Effector CD8-positive, alpha-beta T cell (primary cell): ENCODE measurements at places on chromosomes 13 and 19.

DNA sequence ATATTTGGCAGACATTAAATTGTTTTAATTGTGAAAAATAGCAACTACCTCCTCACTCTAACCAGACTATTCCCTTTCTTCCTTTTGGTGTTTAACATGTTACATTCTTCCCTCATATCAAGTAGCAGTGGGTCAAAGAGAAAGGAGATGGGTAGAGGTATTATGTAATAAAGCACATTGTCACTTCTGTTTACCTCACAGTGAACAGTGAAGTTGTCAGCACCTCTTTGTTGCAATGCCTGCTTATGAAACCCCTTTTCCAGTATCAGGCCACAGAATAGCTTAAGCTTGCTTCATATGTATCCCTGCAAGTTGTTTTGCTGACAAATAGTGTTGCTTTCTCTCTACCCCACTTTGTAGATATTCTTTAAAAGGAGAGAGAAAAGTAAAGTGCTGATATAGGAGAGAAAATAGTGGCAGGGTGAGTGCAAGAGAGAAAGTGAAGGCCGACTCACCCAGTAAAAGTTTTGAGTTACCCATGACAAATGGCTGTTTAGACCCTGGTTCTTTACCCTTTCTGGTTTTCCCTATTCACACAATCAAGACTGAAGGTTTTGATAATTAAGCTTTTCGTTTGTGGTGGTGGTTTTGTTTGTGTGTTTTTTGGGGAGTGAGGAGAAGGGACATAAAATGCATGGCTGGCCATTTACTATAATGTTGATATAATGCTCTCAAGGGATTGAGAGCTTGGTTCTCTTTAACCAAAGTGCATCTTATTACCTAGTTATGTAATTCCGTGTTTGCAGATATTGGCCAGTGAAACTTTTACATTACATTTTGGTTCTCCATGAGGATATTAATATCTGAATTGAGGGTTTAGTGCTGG lies 3.7 kb downstream of the ITM2B start:
- no peak for DNase-seq

DNA sequence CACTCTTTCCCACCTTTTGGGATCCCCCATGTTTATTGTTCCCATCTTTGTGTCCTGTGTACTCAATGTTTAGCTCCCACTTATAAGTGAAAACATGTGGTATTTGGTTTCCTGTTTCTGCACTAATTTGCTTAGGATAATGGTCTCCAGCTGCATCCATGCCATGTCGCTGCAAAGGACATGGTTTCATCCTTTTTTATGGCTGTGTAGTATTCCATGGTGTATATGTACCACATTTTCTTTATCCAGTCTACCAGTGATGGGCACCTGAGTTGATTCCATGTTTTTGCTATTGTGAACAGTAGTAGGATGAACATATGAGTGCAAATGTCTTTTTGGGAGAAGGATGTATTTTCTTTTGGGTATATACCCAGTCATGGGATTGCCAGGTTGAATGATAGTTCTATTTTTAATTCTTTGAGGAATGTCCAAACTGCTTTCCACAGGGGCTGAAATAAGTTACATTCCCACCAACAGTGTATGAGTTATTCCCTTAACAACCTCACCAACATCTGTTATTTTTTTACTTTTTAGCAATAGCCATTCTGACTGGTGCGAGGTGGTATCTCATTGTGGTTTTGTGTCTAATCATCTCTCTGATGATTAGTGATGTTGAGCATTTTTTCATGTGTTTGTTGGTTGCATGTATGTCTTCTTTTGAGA lies 55.7 kb upstream of the MEDAG start:
- no peak for DNase-seq

DNA sequence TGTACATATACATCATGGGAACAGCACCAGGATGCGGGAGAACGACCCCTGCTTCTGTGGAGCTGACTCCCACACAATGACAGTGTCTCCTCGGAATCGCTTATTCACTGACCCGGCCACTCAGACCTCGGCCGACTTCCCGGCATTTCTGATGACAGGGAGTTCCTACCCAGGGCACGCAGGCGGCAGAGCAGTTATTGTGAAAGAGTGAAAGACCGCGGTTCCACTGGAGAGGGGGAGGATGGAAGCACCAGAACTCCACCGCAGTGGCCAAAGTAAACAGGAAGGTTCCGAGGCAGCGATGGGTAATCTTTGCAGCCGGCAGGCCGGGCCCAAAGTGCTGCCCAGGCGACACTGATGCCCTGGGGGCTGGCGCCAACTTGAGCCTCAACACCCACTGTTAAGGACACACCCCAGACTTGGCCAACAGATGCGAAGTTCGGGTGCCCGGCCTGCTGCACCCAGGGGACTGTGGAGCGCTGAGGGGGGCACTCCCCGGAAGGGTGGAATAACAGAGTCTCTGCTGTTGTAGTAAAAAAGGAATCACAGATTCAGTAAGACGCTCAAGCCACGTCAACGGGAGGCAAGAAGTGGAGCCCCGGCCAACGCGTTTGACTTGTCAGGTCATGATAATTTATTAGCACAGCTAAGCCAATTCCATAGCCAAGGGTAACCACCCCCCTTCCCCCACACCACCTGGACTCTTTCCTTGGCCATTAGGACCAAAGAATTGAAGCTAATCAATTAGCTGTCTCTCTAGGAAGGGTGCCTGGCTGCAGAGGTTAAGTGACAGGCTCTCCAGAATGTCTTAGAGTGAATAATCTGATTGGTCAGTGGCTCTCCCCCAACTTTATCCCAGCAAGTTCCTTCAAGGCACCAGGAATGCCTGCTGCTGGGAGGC lies 5.8 kb downstream of the MLLT1 start:
- DNase-seq = no peak

- no peak for DNase-seq
Observed at GRCh38 chr19:19106056-19106551, 32.2 kb downstream of the TMEM161A start.

DNA sequence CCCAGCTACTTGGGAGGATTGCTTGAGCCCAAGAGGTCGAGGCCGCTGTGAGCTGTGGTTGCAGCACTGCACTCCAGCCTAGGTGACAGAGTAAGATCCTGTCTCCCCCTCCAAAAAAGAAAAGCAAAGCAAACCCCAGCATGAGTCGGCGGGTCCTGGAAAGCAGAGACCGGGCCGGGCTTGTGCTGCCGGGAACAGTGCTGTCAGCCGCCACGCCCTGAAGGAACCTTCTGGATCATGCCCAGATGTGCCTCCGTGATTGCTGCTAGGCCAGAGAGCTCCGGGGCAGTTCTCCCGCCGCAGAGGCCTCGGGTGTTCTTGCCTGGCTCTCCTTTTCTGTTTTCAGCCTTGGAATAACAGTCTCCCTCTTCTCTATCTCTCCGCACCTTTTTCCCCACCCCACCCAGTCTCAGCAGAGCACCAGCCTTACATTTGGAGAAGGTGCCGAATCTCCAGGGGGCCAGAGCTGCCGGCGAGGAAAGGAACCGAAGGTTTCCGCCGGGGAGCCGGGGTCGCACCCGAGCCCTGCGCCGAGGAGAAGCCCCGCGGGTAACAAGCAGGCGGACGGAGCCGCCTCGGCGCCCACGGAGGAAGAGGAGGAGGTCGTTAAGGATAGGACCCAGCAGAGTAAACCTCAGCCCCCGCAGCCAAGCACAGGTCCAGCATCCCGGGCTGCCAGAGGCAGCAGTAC lies 181.9 kb downstream of the STK24 start:
- DNase-seq = no peak

DNA sequence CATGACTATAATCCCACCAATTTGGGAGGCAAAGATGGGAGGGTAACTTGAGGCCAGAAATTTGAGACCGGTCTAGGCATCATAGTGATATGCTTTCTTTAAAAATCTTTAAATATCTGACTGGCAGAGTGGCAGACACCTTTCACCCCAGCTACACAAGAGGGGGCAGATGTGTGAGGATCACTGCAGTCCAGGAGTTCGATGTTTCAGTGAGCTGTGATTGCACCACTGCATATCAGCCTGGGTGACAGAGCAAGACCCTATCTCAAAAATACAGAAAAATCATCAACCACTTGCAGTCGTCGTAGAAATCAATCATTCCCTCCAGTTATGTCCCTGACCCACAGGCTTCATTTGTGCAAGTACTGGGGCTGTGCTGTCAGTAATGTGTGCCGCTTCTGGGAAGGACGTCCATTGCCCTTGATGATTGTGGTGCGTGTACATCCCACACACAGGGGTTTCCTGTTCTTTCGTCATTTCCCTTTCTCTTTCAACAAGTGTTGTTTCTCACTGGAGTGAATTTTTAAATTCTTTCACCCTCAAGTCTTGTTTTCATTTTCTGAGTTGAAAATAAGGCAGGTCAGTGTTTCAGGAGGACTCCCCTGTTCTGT lies 1.4 kb downstream of the LGALS14 start:
- no peak for DNase-seq

DNA sequence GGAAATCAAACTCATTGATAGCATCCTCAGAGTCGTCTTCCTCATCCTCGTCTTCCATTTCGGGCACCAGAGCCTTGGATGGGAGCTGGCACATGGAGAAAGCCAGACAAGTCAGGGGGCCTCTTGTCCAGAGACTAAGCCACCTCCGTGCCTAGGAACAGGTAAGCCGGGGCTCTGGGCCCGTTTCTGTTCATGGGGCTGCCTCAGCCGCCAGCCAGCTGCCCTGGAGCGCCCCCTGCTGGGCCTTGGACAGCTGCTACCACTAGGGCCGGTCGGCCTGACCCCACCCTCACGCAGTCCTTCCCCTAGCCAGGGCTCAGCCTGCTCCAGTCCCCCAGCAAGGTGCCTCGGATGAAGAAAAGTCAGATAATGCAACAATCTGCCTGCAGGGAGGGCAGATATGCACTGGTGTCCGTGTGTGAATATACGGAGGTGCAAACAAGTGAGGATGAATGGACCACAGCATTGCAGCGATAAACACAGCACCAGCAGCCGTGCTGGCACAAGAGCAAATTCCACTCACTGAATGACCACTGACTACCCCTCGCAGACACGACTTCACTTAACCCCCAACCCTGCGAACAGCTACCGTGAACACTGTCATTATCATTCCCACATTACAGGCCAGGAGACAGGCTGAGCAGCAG lies 11.9 kb upstream of the PRKD2 start:
- peak; percentile 75 for DNase-seq

DNA sequence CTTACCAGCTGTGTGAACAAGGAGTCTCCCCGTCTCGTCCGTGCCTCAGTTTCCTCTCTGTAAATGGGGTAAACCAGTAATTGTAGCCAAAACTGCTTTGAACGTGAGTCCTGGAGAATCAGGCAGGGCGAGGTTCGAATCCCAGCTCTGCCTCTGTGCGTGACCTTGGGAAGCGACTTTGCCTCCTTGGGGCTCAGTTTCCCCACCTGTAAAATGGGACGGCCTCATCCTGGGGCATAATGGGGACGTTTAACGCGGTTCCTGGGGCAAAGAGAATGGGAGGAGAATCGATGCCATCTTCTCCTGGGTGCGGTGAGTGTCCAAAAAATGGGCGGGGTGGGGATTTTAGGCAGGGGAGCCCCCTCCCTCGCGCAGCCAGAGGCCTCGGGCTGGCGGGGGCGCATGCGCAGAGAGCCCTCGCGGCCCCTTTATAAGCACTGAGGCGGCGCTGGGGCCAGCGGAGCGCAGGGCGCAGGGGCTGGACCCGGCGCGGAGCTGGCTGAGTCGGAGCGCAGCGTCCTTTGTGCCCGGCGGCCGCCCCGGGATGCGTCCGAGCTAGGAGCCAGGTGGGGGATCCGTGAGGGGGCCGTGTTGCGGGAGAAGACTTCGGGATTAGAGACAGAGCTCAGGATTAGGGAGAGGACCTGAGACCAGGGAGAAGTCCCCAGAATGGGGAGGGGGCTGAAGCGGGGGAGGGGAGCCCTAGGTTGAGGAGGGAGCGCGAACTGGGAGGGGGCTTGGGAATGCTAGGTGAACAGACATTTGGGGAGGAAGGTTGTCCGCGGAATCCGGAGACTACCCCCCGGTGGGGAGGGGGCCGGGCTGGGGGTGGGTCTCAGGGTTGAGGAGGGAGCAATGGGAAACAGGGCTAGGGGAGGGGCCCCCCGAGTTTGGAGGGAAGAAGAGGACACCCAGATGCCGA lies at the start of gene NCAN:
Gene NCAN (plus strand): TSS at position 460 of the 922 bp plus-strand sequence. CDS start 4,996 bp downstream, outside the sequence.
- DNase-seq = no peak

DNA sequence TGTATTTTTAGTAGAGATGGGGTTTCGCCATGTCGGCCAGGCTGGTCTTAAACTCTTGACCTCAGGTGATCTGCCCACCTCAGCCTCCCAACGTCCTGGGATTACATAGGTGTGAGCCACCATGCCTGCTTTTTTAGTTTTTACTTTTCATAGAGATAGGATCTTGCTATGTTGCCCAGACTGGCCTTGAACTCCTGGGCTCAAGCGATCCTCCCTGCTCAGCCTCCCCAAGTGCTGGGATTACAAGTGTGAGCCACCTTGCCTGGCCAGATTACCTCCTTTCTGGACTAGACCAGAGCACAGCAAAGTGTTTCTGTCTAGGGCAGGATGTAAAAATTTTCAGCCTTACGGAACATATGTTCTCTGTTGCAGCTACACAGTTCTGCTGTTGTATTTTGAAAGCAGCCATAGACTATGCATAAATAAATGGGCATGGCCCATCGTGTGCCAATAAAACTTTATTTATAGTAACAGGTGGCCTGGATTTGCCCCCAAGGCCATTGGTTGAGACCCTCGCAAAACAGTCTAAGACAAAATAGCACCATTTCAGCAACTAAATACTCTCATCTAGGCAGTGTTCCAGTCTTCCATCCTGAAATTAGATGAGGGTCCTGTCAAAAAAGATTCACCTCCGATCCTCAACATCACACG lies 36.0 kb downstream of the GNG7 start:
- DNase-seq = no peak
